Fibroblast of lung (primary cell): ENCODE measurements at places on chromosomes 4 and X. TPM values are rescaled to one million over a fixed set of nuclear protein-coding genes. Genes with fewer than 3 reads are reported as not detected.

Gene CAMK2D
- total RNA-seq = 196 and 262 TPM in 2 replicates

Gene MXRA5
- 11.0 and 40.3 TPM in 2 replicates for total RNA-seq

Gene ARHGAP36
- not detected in 2 replicates for total RNA-seq

Gene ITIH6
- not detected in 2 replicates for total RNA-seq

Gene CLGN
- 11.8 and 18.0 TPM in 2 replicates for total RNA-seq

Gene MAGIX
- total RNA-seq = 1.0 and 1.7 TPM in 2 replicates

Gene RAB33A
- 12.6 and 18.3 TPM in 2 replicates for total RNA-seq

Gene BOD1L1
- 26.5 and 34.3 TPM in 2 replicates for total RNA-seq

DNA sequence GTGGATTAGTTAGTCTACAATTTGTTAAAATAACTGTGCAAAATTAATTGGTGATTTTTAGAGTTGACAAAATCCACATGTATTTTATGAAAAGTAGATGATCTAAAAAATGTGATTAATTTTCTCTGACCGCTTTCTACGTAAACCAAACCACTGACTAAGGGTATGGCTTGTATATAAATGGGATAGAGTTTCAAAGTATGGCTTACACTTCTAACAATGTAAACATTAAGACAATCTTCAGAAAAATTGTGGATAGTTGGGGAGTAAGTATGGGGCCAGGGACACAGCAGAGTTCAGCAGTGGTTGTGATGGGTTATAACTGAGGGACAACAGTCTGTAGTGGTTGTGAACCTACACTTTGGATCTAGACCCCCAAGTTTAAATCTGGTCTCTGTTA is 39.8 kb downstream of the GABRA4 start:
- no peak for DNase-seq

- no peak for DNase-seq
Observed at GRCh38 chrX:25025615-25026014, 9.8 kb upstream of the ARX start.

DNA sequence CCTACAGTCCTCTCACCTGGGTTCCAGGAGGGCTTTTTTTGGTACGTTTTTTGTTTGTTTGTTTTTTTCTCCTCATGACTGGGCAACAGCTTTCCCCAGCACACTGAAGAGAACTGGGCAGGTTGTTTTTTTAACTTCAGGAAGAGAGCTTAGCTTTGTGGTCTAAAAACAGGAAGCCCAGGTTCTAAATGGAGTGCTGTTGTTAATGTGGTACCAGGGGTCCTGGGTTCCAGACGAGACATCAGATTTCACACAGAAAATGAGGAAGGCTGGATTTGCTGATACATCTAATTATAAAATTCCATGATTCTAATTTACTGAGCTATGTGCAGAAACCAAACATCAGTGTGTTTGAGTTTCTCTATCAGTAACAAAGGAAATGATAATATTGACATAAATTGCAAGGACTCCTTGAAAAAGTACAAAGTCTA is 4.2 kb downstream of the MYOZ2 start:
- DNase-seq = no peak

- DNase-seq = no peak
Observed at GRCh38 chr4:56655627-56656345, 25.3 kb downstream of the HOPX start.

DNA sequence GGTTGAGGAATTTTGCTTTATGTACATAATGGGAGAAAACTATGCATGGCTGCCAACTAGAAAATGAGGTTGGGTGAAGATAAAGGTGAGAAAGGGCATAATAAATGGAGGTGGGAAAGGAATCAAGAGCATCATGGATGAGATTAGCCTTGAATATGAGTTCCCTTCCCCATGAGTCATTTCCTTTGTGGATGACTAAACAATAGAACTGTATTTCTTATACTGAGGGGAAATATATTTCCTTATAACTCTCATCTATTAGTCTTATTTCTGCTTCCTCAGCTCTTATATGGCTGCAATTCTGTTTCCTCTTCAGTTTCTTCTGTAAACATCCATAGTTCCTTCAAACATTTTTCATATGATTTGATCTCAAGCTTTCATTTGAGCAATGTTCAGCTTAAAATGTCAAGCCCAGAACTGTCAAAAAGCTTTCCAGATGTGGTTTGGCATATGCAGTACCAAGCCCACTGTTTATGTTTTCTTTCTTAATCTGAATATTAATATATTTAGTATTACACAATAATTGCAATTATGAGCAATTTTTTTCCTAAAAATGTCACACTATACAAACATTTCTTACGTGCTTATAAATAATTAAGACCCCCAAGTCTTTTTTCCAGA is 100.7 kb upstream of the GRPR start:
- peak; percentile 72 for DNase-seq

- DNase-seq = peak; percentile 39
Observed at GRCh38 chr4:1777822-1778641, 15.1 kb upstream of the FGFR3 start.

DNA sequence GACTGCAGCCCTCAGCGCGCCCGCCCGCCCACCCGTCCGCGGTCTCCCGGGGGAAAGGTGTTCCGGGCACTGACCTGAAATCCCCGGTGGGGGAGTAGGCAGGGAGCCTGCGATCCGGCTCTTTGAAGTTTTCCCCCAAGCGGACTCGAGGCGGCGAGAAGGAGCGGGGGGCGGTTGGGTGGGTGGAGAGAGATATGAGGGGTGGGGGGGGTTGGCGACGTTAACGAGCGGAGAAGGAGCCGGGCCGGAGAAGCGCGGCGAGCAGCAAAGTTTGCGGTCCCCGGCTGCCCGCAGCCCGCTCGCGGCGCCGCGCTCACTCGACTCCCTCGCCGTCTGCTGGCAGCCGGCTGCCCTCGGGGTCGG is 636 bp downstream of the BCOR start:
- no peak for DNase-seq

- no peak for DNase-seq
Observed at GRCh38 chr4:138005486-138005885, 236.7 kb downstream of the SLC7A11 start.

GRCh38 chr4:24279469-24279868 is 304.9 kb downstream of the DHX15 start:
- DNase-seq = no peak

GRCh38 chr4:54004463-54004862 is 59.9 kb downstream of the CHIC2 start:
- no peak for DNase-seq

DNA sequence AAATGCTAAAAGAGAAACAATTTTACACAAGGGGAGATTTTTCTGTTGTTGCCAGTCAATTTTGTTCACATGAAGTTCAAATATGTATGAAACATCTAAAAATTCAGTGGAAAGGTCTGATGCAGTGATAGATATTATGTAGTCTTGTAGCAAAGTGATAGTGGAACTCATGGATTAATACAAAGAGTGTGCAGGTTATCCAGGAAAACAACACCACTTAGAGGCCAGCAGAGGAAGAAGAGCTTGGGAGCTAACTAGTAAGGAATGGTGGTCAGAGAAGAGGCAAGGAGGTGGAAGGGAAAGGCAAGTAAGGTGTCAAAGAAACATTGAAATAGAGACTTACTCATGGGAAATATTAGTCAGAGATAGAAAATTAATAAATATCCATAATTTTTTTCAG is 395.6 kb downstream of the MAPK10 start:
- peak; percentile 6 for DNase-seq

GRCh38 chrX:123525123-123525725 is 207.6 kb downstream of the THOC2 start:
- DNase-seq = no peak

GRCh38 chr4:25131926-25132325 is 28.3 kb downstream of the SEPSECS start:
- no peak for DNase-seq

GRCh38 chr4:53763813-53764597 is 172.7 kb upstream of the LNX1 start:
- peak; percentile 95 for DNase-seq

DNA sequence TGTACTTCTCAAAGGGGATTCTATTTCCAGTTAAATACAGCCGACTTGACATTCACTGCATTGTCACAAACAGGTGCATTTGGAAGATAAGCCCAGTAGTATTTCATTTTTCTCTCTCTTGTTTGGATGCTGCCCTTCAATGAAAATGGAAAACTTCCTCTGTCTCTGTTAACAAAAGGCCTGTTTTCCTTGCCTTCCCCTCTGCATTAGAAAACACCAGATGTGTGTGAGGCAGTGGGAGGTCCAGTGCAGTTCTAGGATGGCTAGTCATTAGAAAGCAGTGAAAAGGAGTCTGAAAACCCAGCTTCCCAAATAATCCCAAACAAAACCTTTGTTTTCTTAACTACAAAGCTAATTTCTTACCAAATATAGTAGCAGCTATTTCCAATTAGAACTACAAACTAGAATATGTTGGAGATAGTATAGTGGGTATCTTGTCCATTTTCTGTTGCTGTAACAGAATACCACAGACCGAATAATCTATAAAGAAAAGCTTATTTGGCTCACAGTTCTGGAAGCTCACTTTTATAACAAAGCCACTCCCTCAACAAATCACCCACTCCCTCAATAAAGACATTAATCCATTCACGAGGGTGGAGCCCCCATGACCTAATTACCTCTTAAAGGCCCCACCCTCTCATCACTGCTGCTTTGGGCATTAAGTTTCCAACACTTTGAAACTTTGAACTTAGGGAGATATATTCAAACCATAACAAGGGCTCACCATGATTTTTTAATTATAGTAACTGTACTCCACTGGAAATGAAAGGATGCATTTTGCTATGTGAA is 452.1 kb upstream of the RPS6KA3 start:
- DNase-seq = no peak

GRCh38 chrX:147847999-147848398 is 63.7 kb upstream of the FMR1 start:
- DNase-seq = no peak

GRCh38 chrX:479273-479981 is 92.7 kb upstream of the PPP2R3B start:
- no peak for DNase-seq

- DNase-seq = peak; percentile 15
Observed at GRCh38 chr4:183171484-183172267, 72.6 kb downstream of the WWC2 start.

DNA sequence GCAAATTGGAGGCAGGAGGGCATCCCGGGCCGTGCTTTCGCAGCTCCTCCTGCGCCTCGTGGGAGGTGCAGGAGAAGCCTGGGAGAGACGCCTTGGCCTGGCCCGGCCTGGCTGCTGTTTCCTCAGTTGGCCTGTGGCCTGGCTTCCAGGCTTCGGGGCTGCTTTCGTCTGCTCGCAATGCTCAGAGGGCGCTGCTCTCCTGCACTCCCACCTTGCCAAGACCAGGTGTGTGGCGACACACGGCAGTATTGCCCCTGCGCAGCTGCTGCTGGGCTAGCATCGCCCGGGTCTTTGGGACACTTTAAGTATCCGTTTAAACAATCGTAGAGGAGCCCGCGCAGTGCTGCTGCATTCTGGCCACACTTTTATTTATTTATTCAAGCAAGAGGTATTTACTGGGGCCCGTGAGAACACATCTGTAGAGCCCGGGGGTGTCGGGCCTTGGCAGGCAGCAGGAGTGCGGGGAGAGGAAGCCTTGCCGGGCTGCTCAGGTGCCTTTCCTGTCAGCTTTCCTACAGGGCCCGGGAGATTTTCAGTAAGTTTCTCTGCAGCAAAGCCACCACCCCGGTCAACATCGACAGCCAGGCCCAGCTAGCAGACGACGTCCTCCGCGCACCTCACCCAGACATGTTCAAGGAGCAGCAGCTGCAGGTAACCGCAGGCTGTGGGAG is 26.2 kb upstream of the HGFAC start:
- DNase-seq = no peak

- peak; percentile 90 for DNase-seq
Observed at GRCh38 chr4:144754562-144755410, 108.8 kb downstream of the HHIP start.

GRCh38 chr4:14236359-14236758 is 608.8 kb upstream of the BOD1L1 start:
- no peak for DNase-seq

- DNase-seq = no peak
Observed at GRCh38 chr4:40241941-40242340, 45.1 kb downstream of the RHOH start.

DNA sequence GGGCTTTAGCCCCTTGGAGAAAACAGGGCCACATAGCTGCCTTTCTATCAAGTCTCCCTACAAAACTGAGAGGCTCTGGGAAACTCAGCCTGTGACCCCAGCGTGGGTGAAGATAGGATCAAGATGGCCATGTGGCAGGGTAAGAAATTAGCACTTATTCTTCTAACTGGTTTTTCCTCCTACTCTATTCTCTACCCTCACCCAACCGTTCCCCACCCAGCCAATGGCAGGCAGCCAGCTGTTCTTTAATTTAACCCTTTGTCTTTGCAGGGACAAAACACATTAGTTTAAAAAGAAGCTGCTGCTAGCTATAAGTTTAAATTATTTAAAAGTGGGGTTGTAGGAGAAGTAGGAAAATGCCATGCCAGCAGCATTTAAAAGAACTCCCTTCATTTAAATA is 2.8 kb downstream of the CLCN5 start:
- DNase-seq = no peak

- no peak for DNase-seq
Observed at GRCh38 chrX:132795181-132795580, 163.2 kb downstream of the HS6ST2 start.

DNA sequence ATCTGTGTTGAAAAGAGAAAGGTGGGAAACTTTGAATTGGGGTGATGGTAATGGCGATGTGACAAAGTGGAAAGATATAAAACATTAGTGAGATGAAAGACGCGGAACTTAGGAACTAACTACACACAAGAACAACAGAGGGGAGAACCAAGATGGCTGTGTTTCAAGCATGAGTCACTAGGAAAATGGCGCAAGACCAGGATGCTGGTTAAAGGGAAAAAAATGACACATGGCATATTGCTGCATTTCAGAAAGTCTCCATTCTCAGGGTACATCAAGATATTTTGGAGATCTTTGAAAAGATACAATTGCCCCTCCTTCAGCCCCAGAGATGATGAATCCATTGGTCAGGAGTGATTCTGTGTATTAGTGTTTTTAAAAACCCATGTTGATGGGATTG is 164.4 kb downstream of the FBXO8 start:
- peak; percentile 5 for DNase-seq

- DNase-seq = peak; percentile 21
Observed at GRCh38 chrX:13691841-13692371, 3.0 kb downstream of the RAB9A start.

GRCh38 chr4:187383181-187383580 is 612.4 kb upstream of the ZFP42 start:
- DNase-seq = no peak

GRCh38 chrX:108018656-108019381 is 26.0 kb upstream of the VSIG1 start:
- no peak for DNase-seq

GRCh38 chr4:146458594-146458993 is 63.1 kb downstream of the SLC10A7 start:
- DNase-seq = no peak

GRCh38 chr4:139509727-139510410 is 46.1 kb downstream of the SETD7 start:
- DNase-seq = peak; percentile 12

GRCh38 chr4:108068442-108068841 is 78.8 kb downstream of the HADH start:
- no peak for DNase-seq

GRCh38 chr4:14059006-14059405 is 431.5 kb upstream of the BOD1L1 start:
- DNase-seq = peak; percentile 13

DNA sequence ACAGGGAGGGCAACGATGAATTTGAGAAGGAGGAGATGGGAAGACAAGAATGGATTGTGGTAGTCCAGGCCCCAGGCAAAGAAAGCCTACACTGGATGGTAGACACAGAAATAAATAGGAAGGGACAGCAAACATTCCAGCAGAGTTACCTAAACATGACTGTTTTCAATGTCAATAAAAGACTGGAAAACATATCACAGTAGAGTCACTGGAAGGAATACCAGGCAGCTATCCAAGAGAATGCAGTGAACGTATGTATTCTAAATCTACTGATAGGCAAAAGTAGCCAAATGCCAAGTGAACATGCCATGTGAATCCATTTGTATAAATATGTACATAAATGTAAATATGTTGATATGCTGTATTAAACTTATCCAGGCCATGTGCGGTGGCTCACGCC is 183.0 kb downstream of the PALLD start:
- no peak for DNase-seq
